Activated CD4-positive, alpha-beta T cell treated with anti-CD3 and anti-CD28 coated beads, Interleukin-2, amount 50 U/mL, for 24 hours (primary cell): ENCODE measurements at places on chromosomes 1 and 21.

DNA sequence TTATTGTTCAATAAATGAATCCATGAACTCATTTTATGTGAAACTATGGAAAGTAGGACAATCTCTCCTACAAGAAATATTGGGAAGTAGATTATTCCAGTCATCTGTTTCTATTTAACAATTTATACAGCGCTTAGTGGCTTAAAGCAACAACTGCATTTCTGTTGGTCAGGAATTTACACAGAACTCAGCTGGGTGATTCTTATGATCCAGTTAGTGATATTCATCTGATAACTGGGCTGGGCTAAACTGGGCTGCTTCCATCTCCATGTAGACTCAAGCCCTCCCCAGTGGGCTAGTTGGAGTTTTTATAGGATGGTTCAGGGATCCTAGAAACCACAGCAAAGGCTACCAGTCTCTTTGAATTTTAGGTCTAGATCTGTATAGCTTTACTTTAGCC lies 497.9 kb upstream of the NEGR1 start:
- DNase-seq: no peak

DNA sequence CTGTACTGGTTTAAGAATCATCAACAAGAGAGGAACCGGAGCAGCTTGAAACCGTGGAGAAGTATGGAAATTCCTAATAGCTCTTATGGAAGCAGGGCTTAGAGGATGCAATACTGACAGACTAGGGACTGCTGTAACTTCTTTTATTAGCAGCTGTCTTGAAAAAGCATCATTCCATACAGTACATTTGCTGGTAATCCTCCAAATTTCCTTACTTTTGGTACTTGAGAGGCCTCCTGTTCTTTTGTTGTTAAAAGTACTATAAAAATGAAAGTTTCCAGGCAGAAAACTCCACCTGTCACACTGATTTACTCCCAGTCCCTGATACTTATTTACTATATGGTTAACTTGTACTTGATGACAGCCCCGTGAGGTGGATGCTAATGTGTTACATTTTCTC lies 7.7 kb downstream of the OMA1 start:
- DNase-seq: no peak

GRCh38 chr1:183097438-183098051 lies 74.3 kb downstream of the LAMC1 start:
- DNase-seq: no peak

- no peak for DNase-seq
Measured at GRCh38 chr1:53313556-53313955, 14.3 kb downstream of the LRP8 start.
